ENCODE measurements at places on chromosomes 4 and X. TPM values are rescaled to one million over a fixed set of nuclear protein-coding genes. Genes with fewer than 3 reads are reported as not detected.

DNA sequence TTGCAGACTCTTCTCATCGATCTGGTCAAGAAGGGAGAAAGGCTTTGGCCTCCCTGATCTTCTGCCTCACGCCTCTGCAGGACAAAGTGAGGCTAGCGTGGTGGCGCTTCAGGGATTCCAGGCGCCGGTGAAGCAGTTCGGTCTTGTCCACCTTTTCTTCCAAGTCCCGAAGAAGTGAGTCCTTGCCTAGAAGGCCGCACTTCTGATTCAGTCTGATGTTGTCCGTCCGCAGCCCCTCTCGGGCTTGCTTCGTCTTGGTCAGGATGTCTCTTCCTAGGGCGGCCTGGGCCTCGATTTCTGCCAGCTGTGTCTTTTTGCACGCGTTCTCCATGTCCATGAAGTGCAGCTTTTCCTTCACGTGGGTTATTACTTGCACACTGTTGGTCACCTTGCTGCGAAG is 1.9 kb upstream of the TADA2B start:
- DNase-seq = no peak

DNA sequence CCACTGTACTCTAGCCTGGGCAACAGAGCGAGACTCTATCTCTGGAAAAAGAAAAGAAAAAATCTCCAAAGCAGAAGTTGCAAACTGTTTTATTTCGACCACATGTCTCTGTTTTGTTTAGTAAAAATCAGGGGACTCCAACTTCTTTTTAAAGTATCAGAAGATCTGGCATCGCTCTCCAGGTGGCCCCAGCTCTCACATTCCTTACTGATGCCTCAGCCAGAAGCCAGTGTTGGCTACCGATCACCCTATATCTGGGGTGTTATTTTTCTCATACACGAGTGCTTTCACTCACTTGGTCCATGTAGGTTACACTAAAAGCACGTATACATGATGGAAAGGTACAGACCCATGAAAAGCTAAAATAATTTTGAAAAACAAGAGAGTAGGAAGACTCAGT is 8.3 kb downstream of the MPP1 start:
- no peak for DNase-seq

DNA sequence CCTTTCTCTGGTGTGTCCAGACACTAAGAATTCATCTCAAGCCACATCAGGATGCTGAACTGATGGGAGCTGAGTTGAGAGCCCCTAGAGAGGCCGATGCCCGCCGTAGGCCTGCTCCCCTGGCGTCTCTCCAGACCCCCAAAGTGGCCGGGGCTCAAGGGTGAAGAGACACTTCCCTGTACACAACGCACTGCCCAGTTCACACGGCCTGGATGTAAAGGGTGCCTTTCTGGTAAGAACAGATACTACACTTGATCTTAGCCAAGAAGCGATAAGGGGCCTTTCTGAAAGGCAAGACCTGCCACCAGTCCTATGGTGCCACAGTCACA is 5.1 kb upstream of the TREX2 start:
- no peak for DNase-seq

DNA sequence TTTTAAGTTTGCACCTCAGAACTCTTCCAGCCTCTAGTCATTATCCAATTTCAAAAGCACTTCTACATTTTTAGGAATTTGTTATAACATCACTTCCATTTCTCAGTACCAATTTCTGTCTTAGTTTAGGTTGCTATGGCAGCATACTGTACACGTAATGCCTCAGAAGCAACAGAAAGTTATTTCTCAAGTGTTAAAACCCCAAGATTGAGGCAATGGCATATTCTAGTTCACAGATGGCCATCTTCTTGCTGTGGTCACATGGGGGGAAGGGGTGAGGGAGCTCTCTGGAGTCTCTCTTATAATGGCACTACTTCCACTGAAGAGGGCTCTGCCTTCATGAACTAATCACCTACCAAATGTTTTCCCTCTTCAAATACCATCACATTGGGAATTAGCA is 220.3 kb upstream of the CTSO start:
- peak; percentile 23 for DNase-seq

GRCh38 chr4:74437866-74438265 is 7.1 kb upstream of the AREG start:
- DNase-seq = no peak

- no peak for DNase-seq
These were observed 51.4 kb upstream of the MAP9 start for GRCh38 chr4:155428128-155428527.

DNA sequence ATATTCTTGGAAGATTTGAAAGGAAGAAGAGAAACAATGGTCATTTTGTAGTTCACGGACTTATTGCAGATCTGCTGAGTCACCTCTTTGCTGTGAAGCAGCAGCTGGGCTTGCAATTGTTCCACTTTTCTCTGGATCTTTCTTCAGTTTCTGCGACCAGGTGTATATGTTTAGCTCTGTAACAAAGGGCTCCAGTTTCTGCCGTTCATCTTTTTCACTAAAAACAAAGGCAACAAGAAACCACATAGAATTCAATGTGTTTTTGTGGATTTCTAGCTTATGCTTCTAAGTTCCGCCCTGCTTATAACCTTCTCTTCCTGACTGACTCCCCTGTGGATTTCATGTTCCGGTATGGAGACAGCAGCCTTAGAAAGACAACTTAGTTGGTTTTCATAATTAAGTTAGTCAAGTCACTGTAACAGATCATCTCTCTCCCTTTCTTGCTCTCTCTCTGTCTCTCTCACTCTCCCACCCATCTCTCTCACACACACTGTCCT is 121.6 kb upstream of the EPHA5 start:
- DNase-seq = no peak

- DNase-seq = no peak
These were observed 152.3 kb downstream of the RAB28 start for GRCh38 chr4:13331827-13332226.

ANXA10 gene
- total RNA-seq = not detected

DCK gene
- 21.2 TPM for total RNA-seq

DNA sequence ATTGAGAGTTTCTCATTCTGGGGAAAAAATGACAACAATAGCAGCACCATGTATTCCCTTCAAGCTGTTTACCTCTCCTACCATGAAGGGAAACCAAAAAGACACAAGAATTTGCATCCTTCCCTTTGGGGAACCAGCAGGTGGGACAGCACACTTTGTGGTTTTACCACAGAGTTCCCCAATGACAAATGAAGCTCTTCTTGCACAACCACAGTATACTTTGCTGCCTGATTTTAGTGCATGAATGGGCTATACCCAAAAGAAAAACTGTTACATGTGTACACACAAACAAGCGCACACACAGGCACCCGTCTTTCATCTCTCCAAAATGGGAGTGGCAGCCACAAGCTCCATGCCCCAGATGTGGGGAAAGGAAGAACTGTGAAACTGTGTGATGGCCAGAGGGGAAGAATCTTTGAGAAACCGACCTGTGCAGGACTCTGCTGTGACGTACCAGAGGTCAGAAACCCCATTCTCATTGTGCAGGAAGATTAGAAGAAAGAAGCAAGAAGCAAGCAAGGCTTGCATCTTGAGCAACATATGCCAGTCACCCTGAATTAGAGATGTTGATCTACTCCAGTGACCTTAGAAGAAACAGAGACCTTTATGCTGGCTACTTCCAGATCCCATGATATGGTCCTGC is 2.7 kb upstream of the MAML3 start:
- DNase-seq = no peak

SPP1 gene
- 3,280 TPM for total RNA-seq
